Activated CD4-positive, alpha-beta T cell treated with anti-CD3 and anti-CD28 coated beads, Interleukin-2, Interleukin-4, amounts not matched to agents 100 ng/mL and 50 ng/mL, durations not matched to agents 16 hours and 8 hours (primary cell): ENCODE measurements at places on chromosomes 7 and 10.

DNA sequence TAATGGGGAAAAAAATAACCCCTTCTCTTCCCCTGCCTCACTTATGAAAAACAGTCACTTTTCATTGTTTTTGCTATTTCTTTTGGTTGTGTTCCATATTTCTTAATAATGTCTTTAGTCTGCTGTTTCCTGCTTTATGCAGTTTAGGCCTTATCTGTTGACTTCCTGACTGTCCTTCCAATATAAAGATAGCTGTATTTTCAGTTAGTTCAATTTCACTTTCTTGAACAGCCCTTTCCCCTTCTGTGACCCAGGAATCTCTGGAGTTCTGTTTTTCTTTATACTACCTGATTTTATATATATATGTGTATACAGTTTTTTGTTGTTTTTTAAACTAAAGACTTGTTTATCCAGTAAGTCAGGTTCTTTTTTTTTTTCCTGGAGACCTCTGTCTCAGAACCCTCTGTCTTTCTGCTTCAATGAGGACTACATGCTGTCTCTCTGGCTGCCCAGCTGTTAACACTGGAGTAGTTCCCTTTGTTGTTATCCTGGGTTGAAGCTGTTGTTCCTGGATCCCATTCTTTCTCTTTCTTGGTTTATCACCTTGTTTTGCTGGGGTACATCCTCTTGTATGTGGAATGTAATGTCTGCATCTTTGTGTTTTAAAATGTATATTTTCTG is 87.2 kb downstream of the GSDME start:
- DNase-seq: no peak

DNA sequence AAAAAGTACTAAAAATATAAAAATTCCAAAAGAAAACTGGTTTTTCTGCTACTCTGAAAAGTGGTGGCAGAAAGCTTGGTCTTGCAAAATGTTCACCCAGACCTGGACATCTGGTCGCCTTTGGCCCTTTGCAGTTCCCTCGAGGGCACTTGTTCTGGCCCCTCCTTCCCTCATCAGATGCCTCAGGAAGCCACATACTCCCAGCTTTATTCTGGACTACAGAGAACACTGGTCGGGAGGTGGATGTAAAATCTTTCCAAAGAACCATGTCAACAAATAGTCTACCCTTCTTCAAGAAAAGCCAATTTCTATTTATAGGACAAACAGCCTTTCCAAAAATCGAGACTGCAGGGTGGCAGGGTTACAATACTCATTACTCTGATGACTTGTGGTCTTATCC is 726.1 kb downstream of the TNS3 start:
- DNase-seq: no peak

- no peak for DNase-seq
Observed at GRCh38 chr10:8272794-8273425, 218.4 kb downstream of the GATA3 start.

GRCh38 chr10:24685958-24686540 is 37.6 kb downstream of the ARHGAP21 start:
- no peak for DNase-seq

DNA sequence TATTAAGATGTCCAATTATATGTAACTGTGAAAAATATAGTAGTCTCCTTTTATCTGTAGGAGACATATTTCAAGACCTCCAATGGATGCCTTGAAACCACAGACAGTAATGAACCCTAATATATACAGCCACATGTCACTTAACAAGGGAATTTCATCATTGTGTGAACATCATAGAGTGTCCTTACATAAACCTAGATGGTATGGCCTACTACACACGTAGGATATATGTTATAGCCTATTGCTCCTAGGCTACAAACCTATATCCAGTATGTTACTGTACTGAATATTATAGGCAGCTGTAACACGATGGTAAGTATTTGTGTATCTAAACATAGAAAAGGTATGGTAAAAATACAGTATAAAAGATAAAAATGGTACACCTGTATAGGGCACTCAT is 32.4 kb downstream of the MTPN start:
- no peak for DNase-seq

- DNase-seq: no peak
Observed at GRCh38 chr7:158731761-158732160, 27.2 kb upstream of the NCAPG2 start.

DNA sequence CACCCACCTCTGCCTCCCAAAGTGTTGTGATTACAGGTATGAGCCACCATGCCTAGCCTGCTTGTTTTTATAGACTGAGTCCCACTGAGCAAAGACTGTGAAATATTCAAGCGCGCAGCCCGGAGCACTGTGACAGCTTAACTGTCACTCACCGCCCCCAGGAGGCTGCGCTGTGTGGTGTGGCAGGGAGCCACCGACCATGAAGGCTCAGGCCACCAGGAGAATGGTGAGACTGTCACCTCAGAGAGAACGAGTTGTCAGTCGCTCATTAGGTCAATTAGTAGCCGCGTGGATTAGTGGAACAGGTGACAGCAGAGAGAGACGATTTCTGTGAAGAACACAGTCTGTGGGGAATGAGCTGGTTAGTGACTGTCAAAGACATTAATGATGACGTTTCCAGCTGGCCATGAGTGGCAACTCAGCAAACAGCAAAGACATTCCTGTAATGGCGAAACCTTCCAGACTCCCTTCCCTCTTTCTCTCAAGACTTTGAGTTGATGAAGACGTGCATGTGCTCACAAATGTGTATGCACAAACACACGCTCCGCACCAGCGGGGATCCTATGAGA is 64.5 kb downstream of the CYCS start:
- no peak for DNase-seq

DNA sequence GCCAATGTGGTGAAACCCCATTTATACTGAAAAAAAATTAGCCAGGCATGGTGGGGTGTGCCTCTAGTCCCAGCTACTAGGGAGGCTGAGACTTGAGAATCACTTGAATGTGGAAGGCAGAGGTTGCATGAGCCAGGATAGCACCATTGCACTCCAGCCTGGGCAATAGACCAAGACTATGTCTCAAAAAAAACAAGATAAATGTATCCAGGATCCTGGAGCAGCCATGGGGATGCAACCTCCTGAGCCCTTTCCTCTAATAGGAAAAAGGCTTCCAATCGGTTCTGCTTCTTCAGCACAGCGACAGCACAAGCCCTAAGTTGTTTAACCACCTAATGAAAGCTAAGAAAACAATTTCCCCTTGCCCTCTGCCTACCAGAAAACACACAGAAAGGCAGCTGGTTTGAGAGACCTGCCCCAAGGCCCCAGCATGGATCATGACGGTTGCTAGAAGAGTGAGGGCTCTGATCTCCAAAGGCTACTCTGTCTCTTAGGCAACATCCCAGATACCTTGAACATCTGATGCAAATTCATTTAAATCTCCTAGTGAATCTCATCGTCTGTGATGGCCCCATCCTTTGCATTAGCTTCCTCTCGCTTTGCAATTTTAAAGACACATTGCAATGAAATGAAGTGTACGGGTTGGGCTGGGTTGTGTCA is 220.8 kb downstream of the ARHGAP21 start:
- DNase-seq: no peak

GRCh38 chr10:116926426-116926825 is 77.1 kb downstream of the ENO4 start:
- DNase-seq: no peak

DNA sequence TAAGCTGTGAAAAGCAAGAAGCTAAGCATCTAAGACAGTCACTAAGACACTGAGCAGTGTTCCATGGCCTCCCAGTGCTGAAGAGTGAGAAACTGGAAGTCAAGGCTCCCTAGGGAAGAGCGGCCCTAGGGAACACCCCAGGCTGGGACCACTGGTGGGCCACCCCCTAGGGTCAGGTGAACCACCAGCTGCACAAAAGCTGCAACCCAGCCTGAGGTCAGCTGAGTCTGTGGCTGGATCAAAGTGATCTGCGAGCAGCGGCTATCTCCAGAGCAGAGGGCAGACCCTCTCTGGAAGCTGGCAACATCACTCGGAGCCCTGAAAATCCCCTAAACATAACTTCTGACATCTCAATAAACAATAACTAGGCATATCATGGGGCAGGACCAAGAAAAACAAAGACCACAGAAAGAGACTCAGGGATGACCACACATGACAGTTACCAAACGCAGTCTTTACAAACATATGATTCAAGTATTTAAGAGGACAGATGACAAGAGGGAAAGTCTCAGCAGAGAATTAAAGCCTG is 125.8 kb downstream of the DLG5 start:
- DNase-seq: no peak

DNA sequence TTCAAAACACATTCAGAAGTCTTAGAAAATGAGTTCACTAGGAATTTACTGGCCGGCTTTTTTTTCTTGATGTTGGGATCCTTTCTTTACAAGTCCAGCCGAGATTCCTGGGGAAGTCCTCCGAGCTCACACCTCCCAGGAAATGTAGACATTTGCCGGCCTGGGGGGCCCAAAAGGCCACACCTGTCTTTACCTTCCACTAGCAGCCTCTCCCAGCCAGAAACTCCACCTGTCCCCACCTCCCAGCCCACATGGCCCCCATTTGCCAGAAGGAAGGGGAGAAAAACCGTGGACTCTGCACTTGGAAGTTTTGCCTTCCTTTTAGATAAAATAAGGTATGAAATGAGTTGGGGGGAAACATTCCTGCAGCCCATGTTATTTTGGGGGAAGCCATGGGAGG is 27.6 kb upstream of the EMX2 start:
- DNase-seq: no peak

DNA sequence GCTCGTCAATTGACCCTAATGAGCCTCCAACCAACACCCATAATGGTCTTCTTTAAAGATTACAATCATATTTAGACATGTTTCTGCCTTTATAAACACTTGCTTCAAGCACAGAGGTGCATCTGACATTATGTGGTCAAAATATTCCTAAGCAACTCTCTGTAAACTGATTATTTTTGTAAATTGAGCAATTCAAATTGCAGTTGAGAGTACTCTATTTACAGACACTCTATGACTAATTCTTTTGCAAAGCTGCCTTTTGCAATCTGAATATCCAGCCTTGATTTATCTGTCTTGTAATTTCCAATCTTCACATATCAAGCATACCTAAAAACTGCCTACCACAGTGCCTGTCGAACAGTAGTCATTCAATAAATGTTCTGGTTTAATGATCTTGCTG is 112.0 kb downstream of the PDE1C start:
- DNase-seq: no peak

- DNase-seq: no peak
Observed at GRCh38 chr10:132696204-132696603, 89.7 kb downstream of the NKX6-2 start.

DNA sequence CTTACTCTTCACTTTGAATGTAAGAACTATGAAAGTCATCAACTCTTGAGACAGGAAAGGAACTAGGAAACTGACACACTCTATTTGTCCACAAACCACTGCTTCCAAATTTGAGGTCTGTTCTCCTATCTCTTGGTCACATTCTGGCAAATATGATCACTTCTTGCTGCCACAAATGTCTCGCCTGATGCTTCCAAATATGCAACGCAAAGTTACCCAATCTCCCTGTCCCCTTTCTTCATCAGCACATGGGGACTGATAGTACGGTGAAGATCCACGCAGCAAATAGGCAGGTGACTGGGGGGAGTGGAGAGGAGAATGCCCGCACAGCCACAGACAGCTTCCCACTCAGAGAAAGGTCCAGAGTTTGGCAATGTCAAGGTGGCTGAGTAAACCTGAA is 92.6 kb upstream of the TCF7L2 start:
- DNase-seq: no peak

DNA sequence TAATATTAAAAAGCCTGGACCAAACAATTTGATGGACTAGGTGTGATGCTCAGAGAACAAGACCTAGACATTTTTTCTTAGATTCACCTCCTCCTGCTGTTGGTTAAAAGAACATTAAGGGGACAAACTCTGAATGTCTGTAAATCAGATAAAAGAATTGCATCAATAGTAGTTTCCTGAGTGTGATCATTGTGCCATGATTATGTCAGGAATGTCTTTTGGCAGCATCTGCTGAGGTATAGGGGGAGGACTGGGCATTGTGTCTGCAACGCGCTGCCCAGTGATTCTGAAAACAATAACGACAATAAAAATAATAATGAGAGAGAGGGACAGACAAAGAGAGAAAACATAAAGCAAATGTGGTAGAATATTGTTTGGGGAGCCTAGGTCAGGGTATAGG is 6.9 kb downstream of the C7orf57 start:
- DNase-seq: no peak

- DNase-seq: no peak
Observed at GRCh38 chr7:76151932-76152331, 49.8 kb upstream of the SRRM3 start.

GRCh38 chr10:110002801-110003523 is 4.8 kb upstream of the ADD3 start:
- DNase-seq: no peak

DNA sequence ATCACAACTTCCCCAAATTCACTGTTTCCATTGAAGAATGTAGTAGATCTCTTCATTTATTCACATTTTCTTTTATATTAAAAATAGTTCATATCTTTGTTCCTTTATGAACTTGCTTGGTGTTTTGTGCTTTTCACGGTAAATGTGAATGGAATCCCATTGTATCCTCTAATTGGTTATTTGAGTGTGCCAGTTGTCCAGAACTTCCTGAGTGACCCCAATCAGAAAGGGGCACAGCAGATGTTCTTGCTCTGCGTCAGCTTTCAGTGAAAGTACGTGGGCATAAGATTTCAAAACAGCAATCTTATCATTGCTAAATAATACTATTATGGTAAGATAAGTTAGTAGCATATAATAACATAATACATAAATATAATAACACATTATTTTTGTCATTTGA is 47.0 kb downstream of the PTPRZ1 start:
- DNase-seq: no peak

DNA sequence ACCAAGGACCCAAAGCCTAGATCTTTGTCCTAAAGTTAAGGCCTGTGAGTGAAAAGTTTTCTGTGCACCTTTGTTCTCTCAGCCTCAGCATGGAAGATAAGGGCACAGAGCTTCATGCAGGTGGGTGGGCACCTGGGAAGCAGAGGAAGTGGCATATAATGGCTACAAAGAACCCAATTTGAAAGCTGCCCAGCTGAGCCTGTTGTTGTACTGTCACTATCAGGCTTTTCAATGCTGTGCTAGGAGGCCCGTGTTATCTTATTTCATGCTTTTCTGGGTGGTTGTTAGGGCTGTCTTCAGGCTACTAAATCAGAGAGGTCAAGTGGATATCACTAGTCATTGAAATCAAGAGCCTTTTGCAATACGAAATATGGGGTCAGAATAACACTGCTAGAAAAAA is 443.8 kb downstream of the SORCS1 start:
- no peak for DNase-seq

GRCh38 chr7:34845666-34846361 is 187.8 kb downstream of the NPSR1 start:
- no peak for DNase-seq

- DNase-seq: peak; percentile 41
Observed at GRCh38 chr7:15015545-15016314, 113.2 kb upstream of the DGKB start.

GRCh38 chr10:1202343-1202742 is 146.2 kb downstream of the WDR37 start:
- no peak for DNase-seq

GRCh38 chr7:44381494-44382220 is 56.3 kb upstream of the CAMK2B start:
- DNase-seq: no peak

GRCh38 chr7:130865408-130866236 is 131.6 kb upstream of the KLF14 start:
- no peak for DNase-seq
